SK-N-SH (cell line): ENCODE measurements at places on chromosomes 12 and 14. TPM values are rescaled to one million over a fixed set of nuclear protein-coding genes. Genes with fewer than 3 reads are reported as not detected.

DNA sequence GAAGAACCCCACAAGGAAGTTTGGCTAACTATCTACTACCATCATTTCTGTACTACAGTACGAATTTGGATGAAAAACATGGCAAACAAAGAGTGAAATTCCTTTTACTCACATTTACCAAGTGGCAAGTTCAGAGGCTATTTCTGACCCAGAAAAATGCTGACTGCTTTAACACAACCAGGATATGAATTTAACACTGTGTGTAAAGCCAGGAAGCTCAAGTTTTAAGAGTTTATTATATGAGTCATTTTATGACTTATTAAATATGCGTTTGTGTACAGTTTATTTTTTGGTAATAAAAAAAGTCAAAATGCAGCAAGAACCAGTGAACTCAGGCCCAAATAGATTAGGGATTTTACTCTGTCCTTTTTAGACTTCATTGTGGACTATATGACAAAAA lies 58.4 kb upstream of the STAC3 start:
- DNase-seq: no peak

The PKP2 gene
- 0.06 and 0.10 TPM in 2 replicates for polyA plus RNA-seq

The CELA1 gene
- 0.05 TPM in 1 of 2 replicates, not detected in the other for polyA plus RNA-seq

GRCh38 chr12:3107954-3108353 lies 30.8 kb downstream of the TSPAN9 start:
- DNase-seq: no peak

- DNase-seq: no peak
Measured at GRCh38 chr12:16154990-16155389, 122.5 kb downstream of the SLC15A5 start.

DNA sequence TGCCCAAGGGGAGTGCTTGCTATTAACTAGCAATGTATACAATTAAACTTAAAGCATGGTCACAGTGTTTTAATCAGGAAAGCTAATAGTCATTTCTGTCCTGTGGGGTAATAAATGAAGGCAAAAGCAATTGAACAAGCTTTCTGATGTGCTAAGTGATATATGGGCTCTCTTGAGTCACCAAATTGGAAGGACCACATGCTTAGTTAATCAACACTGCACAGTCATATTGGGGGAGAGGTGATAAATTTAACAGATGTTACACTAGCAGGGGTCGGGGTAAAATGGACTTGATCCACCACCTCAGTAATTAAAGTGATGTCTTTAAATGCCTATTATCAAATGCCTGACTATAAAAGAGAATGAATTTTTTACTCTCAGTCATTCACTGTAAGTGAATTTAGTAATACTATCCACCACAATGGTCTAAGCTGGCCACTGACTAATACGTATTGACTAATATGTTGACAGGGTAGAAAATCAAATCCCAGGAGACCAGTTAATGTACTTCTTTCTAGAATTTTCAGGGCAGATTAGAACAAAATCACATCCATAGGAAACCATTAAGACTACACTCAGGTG lies 736.3 kb downstream of the RPS29 start:
- no peak for DNase-seq

GRCh38 chr12:121060149-121061001 lies 21.3 kb upstream of the OASL start:
- peak; percentile 48 for DNase-seq

DNA sequence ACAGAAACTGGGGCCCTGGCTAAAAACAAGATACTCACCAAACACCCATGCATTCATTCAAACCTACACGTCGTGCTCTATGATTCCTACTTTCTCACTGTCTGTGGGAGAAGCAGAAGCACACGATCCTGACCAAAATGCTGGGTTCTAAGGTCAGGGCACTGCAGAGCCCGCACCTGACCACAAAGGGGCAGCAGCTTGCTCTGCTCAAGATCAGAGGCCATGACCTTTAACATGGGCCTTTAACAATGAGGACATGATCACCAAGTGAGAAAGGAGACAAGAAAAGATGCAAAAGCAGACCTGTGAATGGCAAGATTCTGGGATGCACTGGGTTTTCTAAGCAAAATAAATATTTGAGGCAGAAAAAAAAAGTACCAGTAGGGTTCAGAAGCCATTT lies 40.1 kb upstream of the VPS33A start:
- DNase-seq: no peak

GRCh38 chr14:21915826-21916225 lies 242.2 kb upstream of the OR4E1 start:
- DNase-seq: no peak

DNA sequence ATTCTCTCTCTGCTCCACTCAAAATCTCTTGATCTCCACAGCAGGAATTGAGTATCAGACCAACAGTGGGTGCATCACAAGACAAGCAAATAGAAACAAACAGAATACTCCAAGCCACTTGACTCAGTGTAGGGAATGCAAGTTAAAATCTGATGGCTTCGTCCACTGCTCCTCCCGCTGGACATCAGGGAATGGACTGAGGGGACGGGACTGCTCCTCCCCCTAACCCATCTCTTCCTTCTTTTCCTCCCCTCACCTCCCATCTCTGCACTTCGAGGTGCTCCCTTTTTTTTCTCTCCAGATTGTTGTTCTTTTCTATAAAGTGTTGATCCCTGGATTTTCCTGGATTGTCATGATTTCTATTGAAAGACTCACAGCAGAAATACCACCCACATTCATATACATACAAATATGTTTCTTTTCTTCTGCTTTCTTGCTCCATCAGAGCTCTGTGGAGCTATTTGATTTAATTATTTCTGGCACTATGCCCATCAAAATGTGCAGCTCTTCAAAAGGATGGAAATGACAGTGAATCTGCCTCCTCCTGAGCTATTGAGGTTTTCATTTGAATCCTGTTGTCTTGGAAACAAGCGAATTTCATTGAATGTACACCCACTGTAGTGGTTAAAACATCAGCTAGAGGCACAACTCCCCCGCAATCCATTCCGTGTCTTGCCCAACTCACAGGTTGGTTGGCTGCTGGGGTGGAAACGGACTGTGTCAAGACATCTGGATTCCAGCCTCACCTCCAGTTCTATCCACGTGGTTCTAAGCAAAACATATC lies 199.7 kb downstream of the SPTSSA start:
- DNase-seq: peak; percentile 8

DNA sequence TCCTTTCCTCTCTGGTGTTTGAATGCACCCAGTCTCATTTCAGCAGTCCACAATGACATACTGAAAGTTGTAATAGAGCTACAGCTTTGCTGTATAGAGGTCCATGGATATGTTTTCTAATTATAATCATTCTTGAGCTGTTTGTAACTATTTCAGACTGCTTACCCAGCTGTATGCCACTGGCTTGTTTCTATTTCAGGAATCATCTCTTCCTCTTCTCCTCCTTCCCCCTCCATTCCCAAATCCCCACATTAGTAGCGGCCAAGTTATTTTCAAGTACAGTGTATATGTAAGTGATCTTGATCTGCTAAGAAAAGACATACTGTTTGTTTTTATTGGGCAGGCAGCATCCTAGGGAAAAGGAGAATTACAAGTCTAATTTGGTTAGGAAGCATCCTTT lies 775.0 kb downstream of the DIO2 start:
- no peak for DNase-seq

GRCh38 chr14:50601394-50601793 lies 41.4 kb downstream of the ATL1 start:
- DNase-seq: no peak

DNA sequence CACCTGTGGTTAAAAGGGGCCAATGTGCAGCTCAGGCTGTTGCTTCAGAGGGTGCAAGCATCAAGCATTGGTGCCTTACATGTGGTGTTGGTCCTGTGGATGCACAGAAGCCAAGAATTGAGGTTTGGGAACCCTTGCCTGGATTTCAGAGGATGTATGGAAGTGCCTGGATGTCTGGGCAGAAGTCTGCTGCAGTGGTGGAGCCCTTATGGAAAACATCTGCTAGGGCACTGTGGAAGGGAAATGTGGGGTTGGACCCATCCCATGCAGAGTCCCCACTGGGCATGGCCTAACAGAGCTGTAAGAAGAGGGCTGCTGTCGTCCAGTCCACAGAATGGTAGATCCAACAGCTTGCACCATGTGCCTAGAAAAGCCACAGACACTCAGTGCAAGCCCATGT lies 36.6 kb downstream of the PCNX1 start:
- DNase-seq: no peak

DNA sequence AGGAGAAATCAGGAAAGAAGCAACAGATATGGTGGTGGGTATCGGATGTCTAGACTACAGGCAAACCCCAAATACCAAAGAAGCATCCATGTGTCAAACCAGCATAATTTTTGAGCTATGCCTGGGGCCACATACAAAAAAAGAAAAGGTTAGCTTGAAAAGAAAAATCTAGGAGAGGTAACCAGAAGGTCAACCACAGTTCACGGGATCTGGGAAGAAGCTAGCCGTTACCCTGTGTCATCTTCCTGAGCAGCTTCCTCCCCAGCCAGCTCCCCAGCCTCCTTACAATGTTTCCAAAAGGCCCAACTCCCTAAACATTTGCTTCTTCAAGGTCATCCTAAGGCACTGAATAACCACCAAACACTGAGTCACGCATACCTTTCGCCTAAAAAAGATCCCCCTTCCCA lies 3.1 kb downstream of the SINHCAF start:
- no peak for DNase-seq

The ACRBP gene
- 0.71 and 0.88 TPM in 2 replicates for polyA plus RNA-seq

DNA sequence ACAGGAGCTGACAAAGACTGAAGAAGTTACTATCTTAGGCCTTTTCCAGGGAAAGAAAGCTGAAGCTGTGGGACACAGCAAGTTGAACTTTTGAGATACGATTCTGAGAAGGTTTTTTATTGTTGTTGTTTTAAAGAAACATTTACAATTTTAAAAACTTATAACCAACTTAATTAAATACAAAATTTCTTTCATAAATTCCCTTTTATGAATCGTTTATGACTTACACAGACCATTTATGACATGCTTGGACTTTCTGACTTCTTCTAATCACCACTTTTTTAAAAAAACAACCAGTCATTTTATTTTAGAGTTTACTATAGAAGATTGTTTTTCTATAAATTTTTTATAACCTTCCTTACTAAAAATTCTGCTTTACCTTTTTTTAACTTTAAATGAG lies 68.7 kb downstream of the DHRS2 start:
- DNase-seq: no peak

DNA sequence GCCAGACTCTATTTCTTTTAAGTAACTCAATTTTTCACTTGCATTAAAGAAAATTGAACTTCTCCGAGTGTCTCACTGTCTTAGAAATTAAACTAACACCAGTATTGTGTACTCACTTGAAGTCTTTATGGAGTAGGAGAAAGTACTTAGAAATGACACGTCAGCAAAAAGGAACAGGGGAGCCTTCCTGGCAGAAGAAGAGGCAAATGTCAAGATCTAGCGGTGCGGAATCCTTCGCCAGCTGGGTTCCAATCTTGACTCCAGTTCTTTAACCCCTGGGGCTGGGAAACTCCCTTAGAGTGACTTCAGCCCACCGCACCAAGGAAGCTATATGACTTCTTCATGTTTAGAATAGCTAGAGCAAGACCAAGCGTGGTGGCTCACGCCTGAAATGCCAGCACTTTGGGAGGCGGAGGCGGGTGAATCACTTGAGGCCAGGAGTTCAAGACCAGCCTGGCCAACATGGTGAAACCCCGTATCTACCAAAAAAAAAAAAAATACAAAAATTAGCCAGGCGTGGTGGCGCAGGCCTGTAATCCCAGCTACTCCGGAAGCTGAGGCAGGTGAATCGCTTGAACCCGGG lies 34.4 kb downstream of the WBP11 start:
- no peak for DNase-seq

GRCh38 chr14:21024585-21025370 lies at the start of gene NDRG2:
Gene NDRG2, minus strand, starts transcription at chr14:21025061. Its CDS starts 1,746 bp downstream, at chr14:21023315.
- peak; percentile 95 for DNase-seq

DNA sequence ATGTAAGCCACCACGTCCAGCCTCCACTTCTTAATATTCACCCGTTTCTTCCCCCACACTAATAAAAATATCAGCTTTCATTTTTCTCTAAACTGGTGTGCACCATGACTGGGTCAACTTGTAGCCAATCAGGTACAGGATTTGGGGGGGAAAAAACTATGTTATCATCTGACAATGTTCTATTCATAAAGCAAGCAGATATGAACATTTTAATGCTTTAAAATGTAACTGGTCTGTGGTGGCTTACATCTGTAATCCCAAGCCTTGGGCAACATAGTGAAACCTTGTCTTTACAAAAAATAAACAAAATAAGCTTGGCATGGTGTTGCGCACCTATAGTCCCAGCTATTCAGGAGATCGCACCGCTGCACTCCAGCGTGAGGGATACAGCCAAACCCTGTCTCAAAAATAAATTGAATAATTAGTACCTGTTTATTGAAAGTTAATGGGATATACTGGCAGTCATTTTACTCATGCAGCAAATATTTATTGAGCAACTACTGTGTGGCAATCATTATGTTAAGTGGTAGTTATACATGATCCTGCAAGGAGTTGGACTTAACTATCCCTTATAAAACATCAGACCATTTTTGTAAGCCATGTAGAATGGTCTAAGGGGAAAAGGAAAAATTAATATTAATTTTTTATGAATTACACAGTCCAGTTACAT lies 15.3 kb upstream of the ITPR2 start:
- no peak for DNase-seq

The SVOP gene
- polyA plus RNA-seq: 0.07 and 0.08 TPM in 2 replicates

The KRT82 gene
- polyA plus RNA-seq: not detected in 2 replicates

- DNase-seq: no peak
Measured at GRCh38 chr14:88324930-88325329, 1.9 kb upstream of the KCNK10 start.

The EIF4B gene
- polyA plus RNA-seq: 267 and 292 TPM in 2 replicates

GRCh38 chr12:95505039-95505438 lies 31.1 kb downstream of the METAP2 start:
- no peak for DNase-seq

DNA sequence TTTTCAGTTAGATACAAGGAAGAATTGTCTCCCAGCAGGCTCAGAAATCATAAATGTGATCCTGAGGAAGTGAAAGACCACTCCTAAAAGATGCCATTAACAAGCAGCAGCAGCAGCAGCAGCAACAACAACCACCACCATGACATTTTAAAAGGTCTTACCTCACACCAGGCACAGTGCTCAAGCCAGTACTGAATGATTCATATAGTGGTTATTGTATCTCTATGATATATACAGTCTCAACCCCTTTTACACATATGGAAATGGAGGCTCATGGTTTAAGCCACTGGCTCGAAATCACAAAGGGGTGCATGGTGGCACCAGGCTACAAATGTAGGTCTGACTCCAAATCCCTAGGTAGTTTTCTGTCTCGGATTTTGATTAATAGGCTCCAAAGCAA lies 126.9 kb downstream of the KTN1 start:
- DNase-seq: no peak

GRCh38 chr14:54922598-54922997 lies 20.0 kb upstream of the GCH1 start:
- DNase-seq: peak; percentile 85

GRCh38 chr14:59811815-59812214 lies 58.8 kb downstream of the RTN1 start:
- DNase-seq: no peak

The VWF gene
- 0.02 and 0.12 TPM in 2 replicates for polyA plus RNA-seq

- no peak for DNase-seq
Measured at GRCh38 chr12:64577046-64577445, 33.2 kb upstream of the RASSF3 start.

The TTC7B gene
- polyA plus RNA-seq: 42.5 and 43.1 TPM in 2 replicates
